ENCODE measurements at places on chromosomes 1 and 21.

DNA sequence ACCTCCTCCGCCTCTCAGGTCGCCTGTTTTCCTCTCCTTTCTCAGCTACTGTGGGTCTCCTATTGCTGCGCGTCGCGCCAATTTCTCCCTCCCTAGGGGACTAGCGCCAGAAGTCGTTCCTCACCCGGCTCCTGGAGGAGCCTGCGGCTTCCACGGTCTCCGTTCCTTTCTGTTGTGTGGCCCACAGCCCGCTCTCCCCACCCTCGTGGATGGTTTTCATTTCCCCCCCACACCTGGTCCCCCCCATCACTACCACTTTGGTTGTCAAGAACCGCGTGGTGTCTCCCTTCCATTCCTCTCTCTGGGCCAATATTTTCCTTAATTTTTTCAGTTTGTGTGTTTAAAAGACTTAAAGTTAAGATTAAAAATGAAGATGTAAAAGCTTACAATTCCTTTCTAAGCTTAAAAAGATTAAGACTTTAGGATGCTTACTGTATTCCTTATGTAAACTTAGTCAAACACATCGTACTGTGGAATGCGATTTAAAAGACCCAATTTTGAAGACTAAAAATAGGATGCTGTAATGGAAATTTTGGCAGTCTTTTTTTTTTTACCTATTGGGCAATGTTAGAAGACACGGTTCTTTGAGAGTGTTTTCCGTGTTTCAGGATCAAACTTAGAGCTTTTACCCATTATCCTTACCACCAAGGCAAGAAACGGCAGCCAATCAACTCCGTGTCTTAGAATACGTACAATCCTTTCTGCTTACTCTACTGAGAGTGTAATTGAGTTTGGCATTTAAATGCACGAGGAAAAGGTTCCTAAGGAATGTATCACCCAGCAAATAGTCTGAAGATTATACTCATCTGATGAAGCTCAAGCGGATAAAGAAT is 773 bp downstream of the CNST start:
- no peak for DNase-seq

- no peak for DNase-seq
Measured at GRCh38 chr21:32753818-32754585, 17.6 kb downstream of the PAXBP1 start.

GRCh38 chr1:100028765-100029164 is 59.0 kb downstream of the SLC35A3 start:
- no peak for DNase-seq

GRCh38 chr1:119806489-119806888 is 4.8 kb downstream of the REG4 start:
- no peak for DNase-seq

DNA sequence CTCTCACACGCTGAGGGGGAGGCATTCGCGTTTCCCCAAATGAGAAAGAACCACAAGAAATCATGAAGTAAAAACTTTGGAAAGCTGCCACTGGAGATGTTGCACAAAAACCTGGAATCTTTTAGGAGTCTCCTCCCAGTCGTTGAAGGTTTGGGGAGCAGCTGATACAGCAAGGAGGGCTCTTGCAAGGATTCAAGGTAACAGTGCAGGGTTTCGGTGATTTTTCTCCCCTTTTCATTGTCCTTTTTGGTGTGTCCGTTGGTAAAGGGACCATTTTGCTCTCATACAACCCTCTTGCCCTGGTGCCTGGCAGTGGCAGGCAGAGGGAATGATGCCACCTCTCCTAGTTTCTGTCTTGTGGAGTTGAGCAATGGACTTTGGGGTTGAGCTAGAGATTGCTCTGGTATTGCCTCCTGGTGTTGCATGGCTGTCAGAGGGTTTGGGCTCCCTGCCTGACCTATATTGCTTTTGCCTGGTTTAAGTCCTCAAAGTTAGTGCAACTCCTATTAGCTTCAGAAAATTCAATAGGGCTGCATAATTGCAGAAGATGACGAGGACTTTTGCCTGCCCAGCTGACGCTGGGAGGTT is 872 bp downstream of the BRINP2 start:
- no peak for DNase-seq

DNA sequence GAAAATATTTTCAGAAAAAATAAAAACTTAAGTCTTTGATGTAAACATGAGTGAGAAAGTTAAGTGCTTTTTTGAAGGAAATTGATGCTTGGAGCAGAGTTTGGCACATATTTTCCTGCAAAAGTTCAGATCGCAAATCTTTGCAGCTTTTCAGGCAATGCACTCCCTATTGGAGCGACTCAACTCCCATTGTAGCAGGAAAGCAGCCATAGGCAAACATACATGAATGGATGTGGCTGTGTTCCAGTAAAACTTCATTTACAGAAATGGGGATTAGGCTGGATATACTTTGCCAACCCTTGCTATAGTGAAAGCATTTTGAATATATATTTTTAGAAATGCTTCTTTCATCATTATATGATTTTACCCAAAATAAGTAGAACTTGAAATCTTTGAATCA is 8.1 kb downstream of the AGL start:
- no peak for DNase-seq

DNA sequence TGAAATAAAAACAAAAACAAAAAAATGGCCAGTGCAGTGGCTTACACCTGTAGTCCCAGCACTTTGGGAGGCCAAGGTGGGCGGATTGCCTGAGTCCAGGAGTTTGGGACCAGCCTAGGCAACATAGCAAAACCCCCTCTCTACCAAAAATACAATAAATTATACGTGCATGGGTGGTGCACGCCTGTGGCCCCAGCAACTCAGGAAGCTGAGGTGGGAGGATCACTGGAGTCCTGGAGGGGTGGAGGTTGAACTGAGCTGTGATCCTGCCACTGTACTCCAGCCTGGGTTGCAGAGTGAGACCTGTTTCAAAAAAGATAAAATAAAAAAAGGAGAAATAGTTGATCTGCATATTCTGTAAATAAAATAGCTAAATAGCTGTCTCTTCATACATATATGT is 41.2 kb downstream of the HS2ST1 start:
- DNase-seq, result no peak

GRCh38 chr1:101588677-101589076 is 351.9 kb downstream of the S1PR1 start:
- no peak for DNase-seq

DNA sequence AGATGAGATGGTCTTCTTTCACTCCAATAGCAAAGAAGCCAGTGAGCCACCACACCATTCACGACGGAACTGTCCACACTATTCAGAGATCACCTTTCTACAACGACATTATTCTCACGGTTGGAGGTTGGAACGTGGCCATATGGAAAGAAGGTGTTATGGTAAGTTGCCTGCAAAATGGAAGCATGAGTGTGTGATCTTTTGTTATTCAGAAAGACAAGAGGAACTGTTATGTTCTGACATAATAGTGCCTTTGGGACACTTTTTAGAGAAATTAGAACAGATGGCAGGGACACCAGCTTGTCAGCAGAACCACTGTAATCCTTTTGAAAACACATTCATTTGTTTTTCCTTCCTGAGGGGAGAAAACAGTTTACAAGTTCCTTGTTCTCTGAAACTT is 75.8 kb upstream of the MCOLN3 start:
- DNase-seq, result no peak

DNA sequence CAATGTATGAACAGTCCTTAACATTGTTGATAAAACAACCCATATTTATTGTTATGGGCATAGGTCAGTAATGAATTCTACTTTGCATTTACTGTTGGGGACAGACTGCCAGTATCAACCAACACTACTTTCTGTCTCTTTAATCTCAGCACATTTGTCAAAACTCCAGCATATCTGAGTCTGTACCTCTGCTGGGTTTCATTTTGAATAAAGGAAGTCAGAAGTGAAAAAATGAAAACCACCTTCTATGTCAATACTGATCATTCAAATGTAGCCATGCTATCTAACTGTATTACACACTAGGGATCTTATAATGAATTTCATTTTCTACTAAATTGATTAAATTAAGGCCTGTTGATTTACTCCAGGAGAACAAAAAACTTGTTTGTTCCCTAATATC is 24.2 kb upstream of the CXADR start:
- DNase-seq, result no peak

DNA sequence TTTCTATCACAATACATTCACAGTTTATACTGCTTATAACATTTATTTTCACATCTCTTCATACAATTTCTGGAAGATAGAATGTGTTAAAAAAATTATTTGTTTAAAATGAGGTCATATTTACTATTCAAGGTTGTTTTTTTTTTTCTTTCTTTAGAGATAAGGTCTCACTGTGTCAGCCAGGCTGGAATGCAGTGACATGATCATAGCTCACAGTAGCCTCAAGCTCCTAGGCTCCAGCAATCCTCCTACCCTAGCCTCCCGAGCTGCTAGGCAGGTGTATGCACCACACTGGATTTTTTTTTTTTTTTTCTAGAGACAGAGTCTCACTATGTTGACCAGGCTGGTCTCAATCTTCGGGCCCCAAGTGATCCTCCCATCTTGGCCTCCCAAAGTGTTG is 19.0 kb upstream of the RNF11 start:
- no peak for DNase-seq

DNA sequence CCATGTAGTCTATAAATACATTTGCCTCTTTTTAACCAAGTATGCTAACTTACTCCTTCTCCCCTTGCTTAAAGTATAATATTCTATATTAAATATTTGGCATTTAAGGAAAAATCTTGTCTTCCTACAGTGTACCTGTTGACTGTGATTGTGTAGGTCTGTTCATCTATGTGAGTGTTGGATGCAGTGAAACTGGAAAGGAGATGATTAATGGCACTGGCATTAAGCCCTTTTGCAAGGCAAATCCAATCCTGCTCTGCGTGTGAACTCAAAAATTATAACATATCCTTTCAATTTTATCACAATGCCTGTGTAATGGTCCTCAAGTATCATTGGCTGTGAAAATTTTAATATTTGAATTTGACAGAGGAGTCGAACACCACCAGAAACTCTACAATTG is 565.0 kb downstream of the KCNT2 start:
- no peak for DNase-seq

- DNase-seq, result no peak
Measured at GRCh38 chr1:38221006-38221649, 174.5 kb upstream of the POU3F1 start.

DNA sequence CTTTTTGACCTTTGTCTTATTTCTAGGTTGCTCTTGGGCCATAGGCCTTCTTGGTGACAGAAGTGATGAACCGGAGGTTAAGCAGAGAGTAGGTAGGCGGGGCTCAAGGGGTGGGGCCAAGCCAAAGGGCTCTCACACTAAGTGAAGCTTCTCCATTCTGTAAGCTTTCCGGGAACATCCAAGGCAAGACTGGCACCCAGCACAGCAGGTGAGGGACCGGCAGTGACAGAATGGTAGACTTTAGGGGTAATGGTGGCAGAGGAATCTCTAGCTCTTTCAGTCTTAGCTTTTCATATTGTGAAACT is at the start of gene TNFAIP8L2:
Gene TNFAIP8L2 (plus strand): TSS at position 135 of the 305 bp plus-strand sequence. CDS start 2,049 bp downstream, outside the sequence.
- peak; percentile 76 for DNase-seq

DNA sequence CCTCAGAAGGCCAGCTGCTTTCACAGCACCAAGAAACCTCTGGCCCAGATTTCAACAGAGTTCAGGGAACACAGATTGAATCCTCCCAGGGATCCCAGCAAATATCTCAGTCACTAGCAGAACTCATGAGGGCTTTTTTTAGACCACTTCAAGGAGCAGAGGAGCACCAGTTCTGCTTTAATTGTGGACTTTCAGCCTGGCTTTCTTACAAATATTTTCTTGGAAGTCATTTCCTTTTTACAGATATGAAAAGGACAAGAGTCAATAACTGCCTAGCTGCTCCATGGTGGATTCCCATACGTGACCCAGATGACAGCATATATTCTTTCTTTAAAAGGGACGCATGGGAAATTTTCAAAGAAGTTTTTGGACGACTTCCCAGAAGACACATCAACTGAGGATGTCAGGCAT is 6.4 kb upstream of the LRRC8B start:
- no peak for DNase-seq

DNA sequence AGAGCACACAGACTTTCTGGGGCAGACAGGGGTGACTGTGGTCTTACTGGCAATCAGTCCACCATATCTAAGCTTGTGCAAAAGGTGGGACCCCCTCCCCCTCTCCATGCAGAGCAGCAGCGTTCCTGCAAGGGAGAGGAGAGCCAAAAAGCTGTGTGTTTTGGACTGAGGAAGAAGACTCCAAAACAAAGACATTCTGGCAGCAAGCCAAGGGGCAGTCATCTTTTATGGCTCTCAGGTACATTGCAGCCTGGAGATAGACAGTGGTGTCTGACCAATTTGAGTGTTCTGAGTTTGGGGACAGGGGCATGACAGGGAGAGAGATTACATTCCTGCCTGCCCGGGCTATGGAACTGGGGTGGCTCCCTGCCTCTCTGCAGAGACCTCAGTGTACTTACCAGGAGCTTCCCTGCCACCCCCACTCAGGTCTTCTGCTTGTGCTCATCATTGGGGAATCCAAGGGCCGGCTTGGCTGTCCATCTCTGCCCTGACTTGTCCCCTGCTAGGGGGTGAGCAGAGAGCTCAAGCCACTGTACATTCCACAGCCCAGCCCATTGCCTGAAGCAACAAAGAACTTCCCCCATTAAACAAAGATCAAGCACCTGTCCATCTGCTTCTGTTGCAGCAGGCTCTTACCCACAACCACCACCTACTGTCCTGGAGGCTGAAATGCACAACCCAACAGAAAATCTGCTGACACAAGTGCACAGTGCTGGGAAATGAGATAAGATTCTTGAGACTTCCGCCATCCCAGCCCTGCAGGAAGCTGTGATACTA is 131.1 kb downstream of the EVI5 start:
- DNase-seq, result no peak

DNA sequence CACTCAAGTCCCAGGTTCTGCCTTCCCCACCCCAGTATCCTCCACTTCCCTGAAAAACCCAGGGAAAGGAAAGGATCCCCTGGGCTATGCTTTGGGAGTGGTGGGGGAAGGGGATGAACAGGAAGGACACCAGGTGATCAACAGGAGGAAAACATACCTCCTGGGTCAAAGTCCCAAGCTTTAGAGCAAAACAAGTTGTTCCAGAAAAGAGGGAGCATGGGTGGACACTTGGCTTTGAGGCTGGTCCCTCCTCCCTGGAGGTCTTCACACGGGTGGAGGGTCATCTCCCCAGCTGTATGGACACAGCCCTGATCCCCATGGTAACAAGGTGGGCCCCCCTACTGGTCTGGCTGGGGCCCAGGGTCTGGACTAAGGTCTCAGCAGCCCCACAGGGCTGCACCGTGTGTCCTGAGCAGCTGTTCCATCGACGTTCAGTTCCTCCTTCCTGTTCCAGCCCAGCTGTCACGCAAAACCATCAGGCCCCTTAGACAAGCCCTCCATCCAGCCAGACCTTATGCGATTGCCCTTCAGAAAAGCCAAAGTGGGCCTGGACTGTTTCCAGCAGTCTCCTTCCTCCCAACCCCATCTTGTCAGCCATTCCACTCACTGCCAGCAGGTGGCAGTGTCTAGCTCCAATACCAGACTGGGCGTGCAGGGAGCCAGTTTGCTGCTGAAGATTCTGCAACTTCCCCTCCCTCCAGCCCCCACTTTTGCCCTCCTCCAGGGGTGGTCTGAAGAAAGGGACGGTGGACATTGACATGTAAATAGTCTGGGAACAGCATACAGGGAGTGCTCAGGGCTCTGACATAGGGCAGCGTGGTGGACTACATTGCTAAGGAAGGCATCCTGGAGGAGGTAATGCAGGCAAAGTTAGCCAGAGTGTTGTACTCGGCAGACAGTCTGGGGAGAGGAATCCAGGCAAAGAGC is 2.9 kb upstream of the PDZK1IP1 start:
- DNase-seq, result peak; percentile 69

- DNase-seq, result no peak
Measured at GRCh38 chr21:26499495-26499894, 73.6 kb downstream of the CYYR1 start.
